AG10803 (cell line): ENCODE measurements at places on chromosomes 2 and 18.

- peak; percentile 27 for DNase-seq
These were observed 2156.0 kb upstream of the PIK3C3 start for GRCh38 chr18:39799006-39799405.

DNA sequence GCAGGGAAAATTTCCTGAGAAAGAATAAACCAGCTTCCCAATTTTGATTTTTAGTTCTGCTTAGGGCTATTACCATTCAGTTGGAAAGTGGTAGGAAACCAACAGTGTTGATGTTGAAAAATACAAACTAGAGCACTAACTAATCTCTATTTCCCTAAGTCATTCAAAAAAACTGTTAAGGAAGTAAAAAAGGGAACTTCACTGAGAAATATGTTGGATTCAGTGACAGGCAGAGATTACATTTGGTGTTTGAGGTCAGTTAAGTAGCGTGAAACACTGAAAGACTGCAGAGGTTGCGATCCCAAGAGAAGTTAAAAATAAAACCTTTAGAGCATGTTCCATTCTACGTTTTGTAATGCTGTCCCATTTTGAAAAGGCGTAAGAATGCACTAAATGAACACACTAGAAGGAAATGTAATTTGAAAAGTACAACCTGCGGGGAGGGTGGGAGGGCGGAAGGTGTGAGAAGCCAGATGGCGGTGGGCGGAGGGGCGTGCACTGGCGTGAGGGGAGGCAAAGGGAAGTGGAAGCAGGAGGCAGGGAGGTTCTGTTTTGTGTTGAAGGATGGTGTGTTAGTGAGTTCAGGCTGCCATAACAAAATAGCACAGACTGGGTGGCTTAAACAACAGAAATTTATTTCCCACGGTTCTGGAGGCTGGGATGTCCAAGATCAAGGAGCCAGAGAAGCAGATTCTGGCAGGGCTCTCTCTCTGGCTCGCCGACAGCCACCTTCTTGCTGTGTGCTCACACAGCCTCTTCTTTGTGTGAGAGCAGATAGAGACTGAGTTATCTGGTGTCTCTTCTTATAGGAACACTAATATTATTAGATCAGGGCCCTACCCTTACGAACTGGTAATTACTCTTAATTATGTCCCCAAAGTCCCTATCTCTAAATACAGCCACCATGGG is 94.3 kb upstream of the KCTD1 start:
- DNase-seq = no peak

- DNase-seq = no peak
These were observed 77.6 kb downstream of the AFF3 start for GRCh38 chr2:100064592-100065428.

GRCh38 chr2:162787616-162788015 is 51.0 kb downstream of the KCNH7 start:
- no peak for DNase-seq

- no peak for DNase-seq
These were observed 97.6 kb downstream of the EPB41L5 start for GRCh38 chr2:120110507-120110906.
